Caudate nucleus (tissue), 63 donors: ENCODE measurements at places on chromosomes 12 and 14.
A peak's percentile ranks its signal among the peaks of the same experiment; 100 is the strongest.

DNA sequence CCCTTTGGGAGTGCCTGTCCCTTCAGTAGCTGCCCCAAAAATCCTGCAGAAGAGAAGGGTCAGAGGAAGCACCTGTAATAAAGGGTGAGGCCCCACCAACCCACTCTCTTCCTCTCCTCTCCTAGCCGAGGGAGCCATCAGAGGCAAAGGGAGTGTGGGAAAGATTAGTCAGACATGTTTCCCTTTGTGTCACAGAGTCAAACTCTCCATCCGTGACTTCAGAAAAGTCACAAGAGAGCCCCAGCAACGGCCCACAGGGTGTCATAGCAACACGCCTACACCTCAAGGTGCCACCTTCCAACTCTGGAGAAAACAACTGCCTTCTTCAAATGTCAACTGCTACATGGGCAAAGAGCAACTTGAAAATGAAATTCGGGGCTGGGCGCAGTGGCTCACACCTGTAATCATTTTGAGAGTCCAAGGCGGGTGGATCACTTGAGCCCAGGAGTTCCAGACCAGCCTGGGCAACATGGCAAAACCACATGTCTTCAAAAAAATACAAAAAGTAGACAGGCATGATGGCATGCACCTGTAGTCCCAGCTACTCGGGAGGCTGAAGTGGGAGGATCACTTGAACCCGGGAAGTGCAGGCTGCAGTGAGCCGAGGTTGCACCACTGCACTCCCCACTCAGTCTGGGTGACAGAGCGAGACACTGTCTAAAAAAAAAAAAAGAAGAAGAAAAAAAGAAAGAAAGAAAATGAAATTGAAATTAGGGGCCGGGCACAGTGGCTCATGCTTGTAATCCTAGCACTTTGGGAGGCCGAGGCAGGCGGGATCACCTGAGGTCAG is 17.7 kb upstream of the CD27 start:
- DNase-seq: peak; percentile 73

- no peak for DNase-seq
These were observed 11.0 kb downstream of the PTPRB start for GRCh38 chr12:70626180-70626579.

DNA sequence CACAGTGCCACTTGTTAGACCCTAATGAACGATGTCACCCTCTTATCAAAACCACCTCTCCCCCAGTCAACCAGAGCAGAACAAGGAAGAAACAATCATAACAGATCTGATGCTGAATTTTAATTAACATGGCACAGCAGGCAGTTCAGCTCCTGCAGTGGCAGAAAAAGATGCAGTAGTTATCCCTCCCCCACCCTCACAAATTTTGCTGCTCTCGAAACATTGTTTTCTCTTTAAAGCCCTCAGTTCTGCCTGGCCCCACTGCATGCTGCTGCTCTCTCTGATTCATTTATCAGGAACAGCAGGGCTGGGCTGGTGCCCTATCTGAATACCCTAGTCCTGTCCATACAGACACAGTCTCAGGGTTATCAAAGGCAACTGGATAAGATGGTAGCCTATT is 12.2 kb downstream of the CCDC175 start:
- no peak for DNase-seq

DNA sequence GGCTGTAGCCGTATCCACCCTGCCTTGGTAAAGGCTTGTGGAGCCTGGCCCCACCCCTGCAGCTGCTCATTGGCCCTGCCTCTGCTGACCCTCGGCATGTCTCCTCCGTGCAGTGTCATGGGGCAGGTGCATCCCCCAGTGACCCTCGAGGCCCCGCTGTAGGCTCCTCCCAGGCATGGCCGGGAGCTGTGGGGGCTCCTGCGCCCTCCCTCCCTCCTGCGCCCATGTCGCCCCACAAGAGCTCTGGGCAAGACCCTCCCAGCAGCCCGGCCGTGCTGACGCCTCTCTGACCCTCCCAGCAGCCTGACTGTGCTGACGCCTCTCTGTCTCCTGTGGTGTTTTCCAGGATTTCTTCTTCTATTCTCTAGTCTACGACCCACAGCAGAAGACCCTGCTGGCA is 20.8 kb upstream of the CRIP2 start:
- no peak for DNase-seq

DNA sequence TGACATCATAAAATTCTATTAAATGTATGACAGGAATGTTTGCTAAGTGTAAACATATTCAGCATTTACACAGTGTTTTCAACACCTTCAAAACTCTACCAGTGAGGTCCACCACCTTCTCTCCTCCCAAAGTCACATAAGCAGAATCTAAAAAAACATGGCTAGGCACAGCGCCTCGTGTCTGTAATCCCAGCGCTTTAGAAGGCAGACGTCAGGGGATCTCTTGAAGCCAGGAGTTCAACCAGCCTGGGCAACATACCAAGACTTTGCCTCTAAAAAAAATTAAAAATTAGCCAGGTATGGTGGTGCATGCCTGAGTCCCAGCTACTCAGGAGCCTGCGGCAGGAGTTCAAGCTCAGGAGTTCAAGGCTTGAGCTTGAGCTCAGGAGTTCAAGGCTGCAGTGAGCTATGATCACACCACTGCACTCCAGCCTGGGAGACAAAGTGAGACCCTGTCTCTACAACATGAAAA is 30.0 kb downstream of the NUMB start:
- no peak for DNase-seq

GRCh38 chr14:60931218-60931617 is 49.7 kb downstream of the TRMT5 start:
- no peak for DNase-seq

- no peak for DNase-seq
These were observed 221.8 kb upstream of the SSTR1 start for GRCh38 chr14:37985826-37986470.

GRCh38 chr14:33110737-33111443 is 172.2 kb downstream of the NPAS3 start:
- no peak for DNase-seq
